HepG2 (cell line): ENCODE measurements at places on chromosomes 3 and 15. TPM values are rescaled to one million over a fixed set of nuclear protein-coding genes. Genes with fewer than 3 reads are reported as not detected.

GP5 gene
- total RNA-seq, result not detected in 2 replicates

MLF1 gene
- 1.0 and 1.9 TPM in 2 replicates for total RNA-seq

PIERCE2 gene
- not detected in 2 replicates for total RNA-seq

APOD gene
- total RNA-seq, result not detected in 2 replicates

ZPLD1 gene
- total RNA-seq, result not detected in 2 replicates

UROC1 gene
- 0.71 and 0.74 TPM in 2 replicates for total RNA-seq
